ENCODE measurements at places on chromosomes 2 and 18.
A peak's percentile ranks its signal among the peaks of the same experiment; 100 is the strongest.

DNA sequence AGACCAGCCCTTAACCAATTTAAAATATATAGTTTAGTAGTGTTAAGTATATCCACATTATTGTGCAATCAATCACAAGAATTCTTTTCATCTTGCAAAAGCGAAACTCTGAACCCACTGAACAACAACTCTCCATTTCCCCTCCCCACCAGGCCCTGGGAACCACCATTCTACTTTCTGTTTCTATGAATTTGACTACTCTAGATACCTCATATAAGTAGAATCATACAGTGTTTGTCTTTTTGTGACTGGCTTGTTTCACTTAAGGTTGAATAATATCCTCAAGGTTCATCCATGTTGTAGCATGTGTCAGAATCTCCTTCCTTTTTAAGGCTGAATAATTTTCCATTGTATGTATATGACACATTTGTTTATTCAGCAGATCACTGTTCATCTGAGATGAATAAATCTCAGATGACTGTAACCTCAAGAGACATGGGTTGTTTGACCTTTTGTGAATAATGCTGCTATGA is 8.1 kb upstream of the SOS1 start:
- DNase-seq, result no peak

- DNase-seq, result no peak
Measured at GRCh38 chr2:215347878-215348277, 36.0 kb downstream of the ATIC start.

DNA sequence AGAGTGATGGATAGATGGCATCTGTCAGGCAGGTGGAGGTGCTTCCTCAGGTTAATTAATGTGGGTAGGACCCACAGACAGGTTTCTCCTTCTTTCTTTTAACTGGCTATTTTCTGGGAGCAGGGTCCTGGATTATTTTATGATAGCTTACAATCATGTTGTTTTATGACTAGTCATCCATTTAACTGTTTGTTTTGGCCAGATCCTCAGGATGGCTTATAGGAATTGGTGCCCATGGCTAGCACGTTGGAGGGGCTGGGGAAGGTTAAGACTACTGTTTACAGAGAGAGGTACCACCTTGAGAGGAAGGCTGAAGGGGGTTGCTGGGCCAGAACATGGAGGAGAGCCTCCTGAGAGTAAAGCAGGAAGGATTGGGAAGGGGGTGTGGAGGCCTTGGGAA is 78.0 kb upstream of the MGAT5 start:
- no peak for DNase-seq

DNA sequence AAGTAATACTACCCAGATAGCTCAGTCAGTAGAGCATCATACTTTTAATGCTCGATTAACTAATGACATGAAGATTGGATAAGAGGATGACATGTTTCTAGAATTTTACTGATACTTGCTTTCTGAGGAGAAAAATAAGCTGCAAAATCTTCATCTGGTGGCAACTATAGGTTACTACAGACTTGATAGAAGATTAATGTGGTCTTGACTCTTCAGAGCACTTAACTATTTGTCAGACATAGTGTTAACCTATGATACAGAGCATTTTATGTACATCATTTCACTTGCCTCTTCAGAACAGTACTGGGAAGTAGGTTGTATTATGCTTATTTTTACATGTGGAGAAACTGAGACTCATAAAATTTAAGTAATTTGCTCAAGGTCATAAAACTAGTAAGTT is 83.9 kb downstream of the UBR3 start:
- DNase-seq, result no peak

- no peak for DNase-seq
Measured at GRCh38 chr18:63987743-63988142, 17.9 kb downstream of the SERPINB8 start.

GRCh38 chr18:34003687-34004086 is 221.0 kb downstream of the NOL4 start:
- DNase-seq, result no peak

- DNase-seq, result no peak
Measured at GRCh38 chr18:49400398-49401072, 59.9 kb downstream of the DYM start.

DNA sequence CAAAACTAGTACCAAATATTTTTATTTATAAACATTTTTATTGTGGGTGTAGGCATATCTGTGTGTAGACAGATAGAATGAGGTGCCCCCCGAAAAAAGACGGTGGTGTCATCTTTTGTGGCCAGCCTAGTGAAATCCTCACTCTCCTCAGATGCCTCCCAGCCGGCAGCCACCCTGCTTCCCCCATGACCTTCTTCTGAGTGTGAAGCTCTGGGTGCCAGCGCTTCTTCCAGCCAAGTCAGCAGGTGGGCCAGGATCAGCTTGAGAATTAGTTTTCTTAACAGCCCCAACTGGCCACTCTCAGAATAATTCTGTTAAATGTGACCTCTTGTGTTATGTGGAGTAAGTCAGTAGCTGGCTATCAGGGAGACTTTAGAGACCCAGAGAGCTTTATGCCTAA is 229.6 kb upstream of the FOSL2 start:
- DNase-seq, result no peak

DNA sequence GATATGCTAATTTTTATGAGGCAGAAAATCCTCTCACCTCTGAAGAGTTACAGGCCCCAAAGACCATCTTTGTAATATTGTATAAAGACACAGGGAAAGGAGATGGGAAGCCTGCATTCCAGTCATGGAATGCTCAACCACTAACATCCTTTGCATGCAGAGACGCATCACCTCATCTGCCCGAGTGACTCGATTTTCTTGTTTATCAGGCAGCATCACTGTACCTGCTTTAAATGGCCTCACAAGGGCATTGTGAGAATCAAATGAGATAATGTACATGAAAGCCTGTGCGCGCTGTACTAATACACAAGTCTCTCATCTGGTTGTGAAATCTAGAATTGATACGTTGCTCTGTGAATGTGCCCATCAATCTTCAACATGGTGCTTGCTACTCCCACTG is 10.2 kb upstream of the TMEM247 start:
- DNase-seq, result no peak

DNA sequence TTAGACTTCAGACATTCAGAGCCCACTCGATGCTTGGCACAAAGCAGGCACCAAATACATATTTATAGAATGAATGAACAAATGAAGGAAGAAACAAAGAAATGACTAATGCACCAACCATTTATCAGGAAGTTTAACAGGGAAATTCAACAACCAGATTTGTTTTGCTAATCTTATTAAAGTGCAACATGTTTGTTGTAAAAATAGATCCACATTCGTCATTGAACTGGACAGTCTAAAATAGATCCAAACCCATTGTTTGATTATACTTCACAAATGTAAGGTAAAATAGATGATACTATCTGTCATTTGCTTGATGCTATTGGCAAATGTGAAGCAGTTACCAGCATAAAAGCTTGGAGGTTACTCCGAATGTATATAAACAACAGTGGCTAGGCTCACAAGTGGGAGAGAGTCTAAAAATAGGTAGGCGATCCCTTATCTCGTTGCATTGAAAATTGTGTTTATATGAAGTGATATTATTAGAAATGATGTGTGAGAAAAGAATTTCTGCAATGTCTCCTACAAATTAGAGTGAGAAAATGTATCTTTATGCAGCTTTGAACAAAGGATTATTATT is 246.2 kb downstream of the NEDD4L start:
- no peak for DNase-seq

DNA sequence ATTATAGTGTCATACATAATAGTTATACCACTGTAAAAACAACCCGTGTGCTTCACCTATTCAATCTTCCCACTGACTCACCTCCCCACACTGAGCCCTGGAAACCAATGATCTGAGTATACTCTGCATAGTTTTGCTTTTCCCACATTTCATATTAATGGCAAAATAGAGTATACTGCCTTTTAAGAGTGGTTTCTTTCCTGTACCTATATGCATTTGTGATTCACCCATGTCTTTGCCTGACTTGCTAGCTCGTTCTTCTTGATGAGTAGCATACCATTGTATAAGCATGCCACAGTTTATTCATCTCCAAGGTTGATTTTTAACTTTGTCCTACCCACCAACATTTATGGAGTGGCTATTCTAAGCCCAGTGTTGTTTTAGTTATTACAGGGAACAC is 686.4 kb downstream of the PLCL1 start:
- no peak for DNase-seq

GRCh38 chr2:146080925-146081324 is 1561.0 kb upstream of the ZEB2 start:
- no peak for DNase-seq

- DNase-seq, result peak; percentile 10
Measured at GRCh38 chr18:77102259-77103040, 30.1 kb downstream of the MBP start.

DNA sequence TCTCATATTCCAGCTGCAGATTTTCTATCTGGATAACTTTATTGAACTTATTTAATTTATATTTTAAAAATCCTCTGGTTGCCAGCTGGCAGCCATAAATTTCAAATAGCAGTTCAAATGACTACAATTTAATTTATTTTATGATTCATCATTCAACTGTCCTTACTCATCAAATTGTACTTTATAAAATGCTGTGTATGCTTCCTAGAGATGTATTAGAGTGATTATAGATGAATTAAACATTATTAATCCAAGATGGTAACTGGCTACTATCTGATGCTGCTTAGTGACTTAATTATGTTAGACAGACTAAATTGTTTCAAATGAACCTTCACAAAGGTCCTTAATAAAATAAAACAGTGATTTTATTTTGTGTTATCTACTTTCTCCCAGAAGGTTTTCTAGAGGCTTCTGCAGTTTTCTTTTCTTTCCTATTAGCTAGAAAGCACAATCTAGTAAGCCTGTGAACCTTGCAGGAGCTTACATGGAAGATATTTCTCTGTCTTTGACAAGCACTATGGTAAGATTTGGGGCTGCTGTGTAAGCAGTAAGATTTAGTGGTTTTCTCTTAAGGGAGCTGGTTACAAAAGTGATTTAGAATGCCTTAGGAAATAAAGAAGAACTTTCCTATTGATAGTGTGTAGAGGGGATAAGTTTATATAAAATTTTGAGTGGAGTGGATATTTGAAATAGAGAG is 322.3 kb downstream of the FSIP2 start:
- DNase-seq, result no peak

DNA sequence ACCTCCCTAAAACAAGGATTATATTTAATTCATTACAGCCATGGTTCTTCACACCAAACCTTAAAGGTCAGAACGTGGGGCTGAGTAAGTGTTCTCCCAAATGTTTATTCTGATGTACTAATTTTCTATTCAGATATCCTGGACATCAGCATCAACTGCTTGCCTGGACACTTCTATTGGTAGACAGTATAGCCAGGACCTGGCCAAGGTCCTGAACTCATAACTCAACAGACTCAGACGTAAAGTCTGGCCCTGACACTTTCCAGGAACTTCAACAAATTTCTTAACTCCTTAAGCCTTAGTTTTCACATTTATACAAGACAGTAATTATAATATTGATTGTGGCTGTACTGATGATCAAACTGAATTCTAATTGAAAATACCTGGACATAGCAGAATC is 89.1 kb downstream of the AKAIN1 start:
- no peak for DNase-seq
